ENCODE measurements at places on chromosomes 2 and 18. TPM values are rescaled to one million over a fixed set of nuclear protein-coding genes. Genes with fewer than 3 reads are reported as not detected.

The SERPINB10 gene
- not detected for polyA plus RNA-seq

The SERPINB11 gene
- not detected for polyA plus RNA-seq

The NFATC1 gene
- 36.7 TPM for polyA plus RNA-seq

The CDH20 gene
- polyA plus RNA-seq: not detected

The TDRD15 gene
- 0.05 TPM for polyA plus RNA-seq

The STPG4 gene
- polyA plus RNA-seq: not detected

The CHRNG gene
- polyA plus RNA-seq: not detected

The PLB1 gene
- polyA plus RNA-seq: 0.16 TPM

The C2orf72 gene
- polyA plus RNA-seq: not detected
